A673 (cell line): ENCODE measurements at places on chromosomes 2 and 18.

GRCh38 chr2:68044099-68044498 is 18.7 kb downstream of the C1D start:
- DNase-seq: no peak
- no peak overlapping the region for H3K4me3 ChIP-seq
- H3K27me3 ChIP-seq: no peaks in the 10 kb centered on the region
- peaks cover 60% of the 10 kb centered on the region for H3K4me1 ChIP-seq
- H3K27ac ChIP-seq: no peak overlapping the region

- no peak for DNase-seq
- no peak overlapping the region for H3K27ac ChIP-seq
- no peak overlapping the region for H3K4me3 ChIP-seq
- peaks cover 7% of the 10 kb centered on the region for H3K27me3 ChIP-seq
These were observed 43.7 kb upstream of the IGFBP5 start for GRCh38 chr2:216739035-216739434.

GRCh38 chr2:170815311-170815710 is 1.4 kb upstream of the GAD1 start:
- peak overlapping the region; percentile 44 for H3K4me3 ChIP-seq
- no peaks in the 10 kb centered on the region for H3K36me3 ChIP-seq
- no peak overlapping the region for H3K27ac ChIP-seq
- peaks cover 69% of the 10 kb centered on the region for H3K27me3 ChIP-seq
- peaks cover 19% of the 10 kb centered on the region for H3K4me1 ChIP-seq

DNA sequence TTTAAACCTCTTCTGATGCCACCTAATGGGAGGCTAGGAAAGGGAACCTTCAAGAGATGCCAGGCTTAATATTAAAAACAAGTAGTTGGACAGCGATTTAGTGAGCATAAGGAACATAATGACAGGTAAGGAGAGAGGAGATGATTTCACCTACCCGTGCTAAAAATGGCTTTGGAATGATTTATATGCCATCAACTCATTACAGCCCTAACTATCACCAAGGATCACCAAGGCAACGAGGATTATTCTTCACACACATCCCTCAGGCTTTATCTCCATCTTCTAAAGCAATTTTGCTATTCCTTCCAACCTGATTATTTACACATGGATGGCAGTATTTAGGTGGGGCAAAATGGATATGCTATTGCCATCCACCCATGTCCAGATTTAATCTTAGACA is 237.8 kb downstream of the DCC start:
- no peak for DNase-seq
- H3K4me3 ChIP-seq: no peak overlapping the region
- no peaks in the 10 kb centered on the region for H3K27me3 ChIP-seq

GRCh38 chr2:100075532-100075931 is 66.9 kb downstream of the AFF3 start:
- no peak for DNase-seq
- H3K27me3 ChIP-seq: peaks cover 59% of the 10 kb centered on the region
- H3K4me1 ChIP-seq: no peaks in the 10 kb centered on the region
- H3K27ac ChIP-seq: no peak overlapping the region
- no peaks in the 10 kb centered on the region for H3K36me3 ChIP-seq
- H3K4me3 ChIP-seq: no peak overlapping the region
